ENCODE measurements at places on chromosomes 4 and X.

DNA sequence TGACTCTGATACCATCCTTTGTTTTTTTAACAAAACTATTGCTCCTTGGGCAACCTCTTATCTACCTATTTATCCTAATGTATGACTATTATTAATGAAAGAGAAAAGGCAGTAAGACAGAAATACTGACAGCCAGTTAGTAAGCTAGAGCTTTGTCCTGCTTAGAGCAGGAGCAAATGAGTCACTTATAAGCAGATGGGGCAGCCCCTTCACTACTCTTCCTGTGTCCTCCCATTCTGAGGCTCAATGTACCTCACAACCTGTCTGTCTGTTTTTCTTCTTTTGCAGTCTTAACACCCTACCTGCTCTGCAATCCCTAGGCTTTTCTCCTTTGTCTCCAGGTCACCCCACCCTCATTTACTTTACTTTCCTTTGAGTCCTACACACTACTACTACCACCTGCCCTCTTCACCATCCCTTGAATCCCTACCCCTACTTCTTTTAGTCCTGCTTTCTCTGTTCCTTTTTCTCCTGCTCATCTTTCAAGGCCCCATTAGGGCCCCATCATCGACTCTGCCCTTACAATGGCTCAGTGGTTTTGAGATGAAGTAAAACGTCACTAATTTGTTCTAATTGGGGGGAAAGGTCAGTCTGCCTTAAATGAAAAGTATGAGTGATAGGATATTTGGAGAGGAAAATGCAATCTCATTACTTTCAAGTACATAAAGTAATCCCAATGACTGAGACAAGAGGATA is 294.3 kb downstream of the GUCY2F start:
- DNase-seq, result no peak

DNA sequence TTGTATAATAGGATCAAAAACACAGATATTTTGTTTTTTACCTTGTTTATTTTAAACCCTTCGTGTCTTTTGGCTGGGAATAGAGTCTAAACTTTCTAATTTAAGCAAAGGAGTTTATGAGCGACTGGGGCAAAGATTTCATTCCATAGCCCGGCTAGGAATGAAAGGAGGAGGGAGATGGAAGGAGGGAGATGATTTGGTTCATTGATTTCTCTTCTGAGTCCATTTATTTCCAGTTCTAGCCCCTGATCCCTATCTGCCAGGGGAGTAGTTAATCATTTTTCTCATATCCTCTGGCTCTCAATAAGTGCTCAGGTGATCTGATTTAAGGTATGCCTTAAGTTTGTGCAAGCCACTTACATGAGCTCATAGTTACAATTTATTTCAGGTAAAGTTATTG is 120.0 kb downstream of the SPRY1 start:
- DNase-seq, result no peak

DNA sequence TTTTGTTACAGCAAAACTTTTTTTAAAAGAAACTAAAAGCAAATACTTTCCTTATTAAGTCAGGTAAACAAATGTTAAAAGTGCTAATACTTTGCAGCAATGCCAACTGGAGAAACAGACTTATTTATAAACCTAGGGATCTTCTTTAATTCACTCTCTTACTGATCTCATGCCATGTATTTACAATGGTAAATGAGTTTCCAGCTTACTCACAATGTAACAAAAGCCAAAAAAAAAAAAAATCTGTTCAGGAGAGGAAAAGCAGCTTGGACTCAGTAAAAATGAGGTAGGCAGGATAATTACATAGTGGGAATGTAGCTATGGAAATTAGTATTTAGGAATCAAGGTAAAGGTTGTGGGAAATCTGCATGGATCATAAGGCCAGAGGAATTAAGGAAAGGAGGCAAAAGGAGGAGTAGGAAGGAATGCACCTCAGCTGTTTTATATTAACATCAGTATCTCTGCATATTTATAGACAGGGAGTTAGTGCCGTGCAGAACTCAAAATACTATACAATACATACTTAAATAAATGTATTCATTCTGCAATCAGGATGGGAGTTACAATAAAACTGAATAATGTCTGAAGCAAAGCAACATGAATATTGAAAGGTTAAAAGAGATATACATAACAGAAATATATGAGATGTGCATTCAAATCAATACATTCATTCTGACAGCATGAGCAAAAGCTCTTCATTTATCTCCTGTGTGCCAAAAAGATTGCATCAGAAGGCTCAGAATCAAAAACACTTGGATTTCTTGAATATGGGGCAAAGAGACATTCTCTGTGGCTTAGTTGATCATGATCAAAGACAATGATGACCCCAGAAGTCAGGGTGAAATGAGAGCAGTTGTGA is 57.9 kb upstream of the ETNPPL start:
- no peak for DNase-seq

- no peak for DNase-seq
Observed at GRCh38 chrX:134692233-134692632, 34.0 kb upstream of the PLAC1 start.

- DNase-seq, result no peak
Observed at GRCh38 chr4:40822420-40823166, 72.8 kb downstream of the NSUN7 start.

- no peak for DNase-seq
Observed at GRCh38 chr4:157824021-157824420, 348.8 kb downstream of the GASK1B start.

- DNase-seq, result no peak
Observed at GRCh38 chr4:135553213-135553612, 1351.6 kb upstream of the PABPC4L start.

DNA sequence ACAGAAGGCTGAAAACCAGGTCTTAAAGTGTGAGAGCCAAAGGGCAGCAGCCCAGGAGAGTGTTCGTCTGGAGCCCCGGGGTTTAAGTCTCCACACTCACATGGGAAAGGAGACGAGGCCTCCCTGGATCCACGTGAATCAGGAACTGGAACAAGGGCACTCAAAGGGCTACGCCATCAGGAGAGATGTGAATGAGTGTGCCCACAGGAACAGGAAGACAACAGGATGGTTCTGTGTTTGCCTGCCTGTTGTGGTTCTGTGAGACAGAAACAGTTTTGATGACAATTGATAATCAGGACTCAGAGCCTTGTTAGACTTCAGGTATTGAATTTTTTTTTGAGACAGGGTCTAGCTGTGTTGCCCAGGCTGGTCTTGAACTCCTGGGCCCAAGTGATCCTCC is 4.9 kb upstream of the CTBP1 start:
- DNase-seq, result no peak

DNA sequence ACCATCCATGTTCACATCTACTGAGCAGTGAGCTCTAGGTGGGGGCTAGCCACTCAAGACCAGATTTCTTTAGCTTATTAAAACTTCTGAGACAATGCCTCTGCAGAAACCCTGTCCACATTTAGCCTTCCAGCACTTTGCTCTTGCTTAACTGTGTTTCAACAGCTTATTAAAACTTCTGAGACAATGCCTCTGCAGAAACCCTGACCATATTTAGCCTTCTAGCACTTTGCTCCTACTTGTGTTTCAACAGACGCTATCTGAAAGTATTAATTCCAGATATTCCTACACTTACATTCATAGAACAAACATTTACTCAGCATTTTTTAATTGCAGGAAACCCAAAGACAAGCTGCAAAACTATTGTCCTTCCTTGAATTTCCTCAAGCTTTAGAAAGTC is 91.9 kb downstream of the SEL1L3 start:
- DNase-seq, result no peak

GRCh38 chr4:15479913-15480185 is 10.2 kb downstream of the CC2D2A start:
- no peak for DNase-seq

DNA sequence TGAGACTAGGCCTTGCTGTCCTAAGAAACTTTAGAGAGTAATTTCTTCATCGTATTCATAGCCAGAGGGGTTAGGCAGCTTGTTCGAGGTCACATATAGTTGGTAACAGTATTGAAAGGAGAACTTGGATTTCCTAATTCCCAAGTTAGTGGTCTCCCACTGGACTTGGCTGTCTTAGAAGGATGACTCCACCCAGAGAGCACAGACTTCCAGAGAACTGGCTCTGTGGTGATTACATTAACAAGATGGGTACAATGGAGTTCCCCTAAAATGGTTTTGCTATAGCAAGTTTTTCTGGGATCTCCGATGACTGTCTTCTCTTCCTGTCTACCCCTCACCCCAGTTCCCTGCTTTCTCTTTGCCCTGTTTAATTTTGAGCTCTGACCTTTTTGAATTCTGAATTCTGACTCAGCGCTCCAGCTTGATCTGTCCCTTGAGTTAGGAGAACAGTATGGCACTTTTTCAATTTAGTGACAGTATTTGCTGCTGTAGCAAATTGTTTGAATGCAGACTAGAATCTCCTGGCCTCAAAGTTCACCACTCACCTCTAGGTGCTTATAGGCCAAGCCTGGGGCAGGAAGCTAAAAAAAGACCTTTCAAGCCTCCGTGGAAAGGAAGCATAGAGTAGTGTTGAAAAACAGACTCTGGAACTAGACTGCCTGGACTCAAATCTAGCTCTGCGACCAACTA is 6.9 kb downstream of the MSN start:
- DNase-seq, result no peak

DNA sequence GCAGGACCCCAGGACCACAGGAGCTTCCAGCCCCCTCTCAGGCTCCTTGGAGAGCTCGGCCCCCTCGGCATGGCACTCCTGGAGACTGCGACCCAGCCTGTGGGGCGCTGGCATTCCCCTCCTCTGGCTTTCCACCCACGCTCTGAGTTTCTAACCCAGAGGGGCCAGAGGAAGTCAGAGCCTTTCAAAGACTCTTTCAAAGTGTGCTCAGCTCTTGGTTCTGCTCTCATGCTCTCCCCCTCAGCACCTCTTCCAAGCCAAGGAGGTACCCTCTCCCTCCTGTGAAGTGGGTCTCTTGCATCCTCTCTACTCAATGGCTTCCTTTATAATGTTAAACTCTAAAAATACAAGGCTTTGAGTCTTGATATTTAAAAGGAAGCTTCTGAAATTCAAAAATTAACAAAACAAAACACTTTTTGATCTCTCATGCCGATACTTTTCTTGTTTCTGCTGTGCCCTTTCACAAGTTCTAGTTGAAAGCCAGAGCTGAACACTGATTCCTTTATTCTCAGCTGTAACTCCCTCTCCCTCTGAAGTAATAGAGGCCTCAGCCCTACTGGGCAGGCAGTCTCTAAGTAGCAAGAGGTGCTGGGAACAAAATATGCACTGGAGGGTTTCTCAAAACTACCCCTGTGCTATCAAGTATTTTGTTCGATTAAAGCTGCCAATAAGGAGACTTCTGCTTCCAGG is 82.8 kb downstream of the NAT8L start:
- no peak for DNase-seq

- no peak for DNase-seq
Observed at GRCh38 chrX:68807818-68808217, 21.0 kb upstream of the EFNB1 start.

DNA sequence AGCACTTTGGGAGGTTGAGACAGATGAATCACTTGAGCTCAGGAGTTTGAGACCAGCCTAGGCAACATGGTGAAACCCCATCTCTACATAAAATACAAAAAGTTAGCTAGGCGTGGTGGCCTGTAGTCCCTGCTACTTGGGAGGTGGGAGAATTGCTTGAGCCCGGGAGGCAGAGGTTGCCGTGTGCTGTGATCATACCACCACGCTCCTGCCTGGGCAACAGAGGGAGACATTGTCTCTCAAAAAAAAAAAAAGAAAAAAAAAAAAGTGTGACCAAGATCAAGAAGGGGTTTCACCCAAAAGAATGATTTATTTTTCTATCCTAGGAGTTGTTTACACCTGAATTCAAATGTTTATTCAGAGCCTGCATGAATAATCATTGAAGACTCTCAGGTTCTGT is 572.4 kb upstream of the GALNT7 start:
- no peak for DNase-seq

DNA sequence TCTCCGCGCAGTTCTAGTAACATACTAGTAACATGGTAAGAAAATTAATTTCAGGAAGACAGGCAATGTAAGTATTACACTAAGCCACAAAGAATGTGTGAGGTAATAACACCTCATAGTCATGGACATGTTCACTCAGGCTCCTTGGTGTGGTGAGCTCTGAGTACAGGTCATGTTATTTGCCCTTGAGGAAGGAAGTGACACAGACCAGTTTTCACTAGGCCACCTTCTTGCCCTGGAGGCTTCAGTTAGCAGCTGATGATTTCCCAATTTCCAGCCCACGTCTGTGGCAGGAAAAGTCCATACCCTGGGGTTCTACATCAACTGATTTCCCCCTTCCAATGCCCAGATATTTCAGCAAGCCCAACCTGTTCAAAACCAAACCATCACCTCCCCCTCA is 6.7 kb downstream of the APOO start:
- no peak for DNase-seq

GRCh38 chr4:22762548-22762947 is 69.8 kb downstream of the GBA3 start:
- DNase-seq, result no peak

- no peak for DNase-seq
Observed at GRCh38 chr4:6568689-6569332, 6.2 kb upstream of the MAN2B2 start.

DNA sequence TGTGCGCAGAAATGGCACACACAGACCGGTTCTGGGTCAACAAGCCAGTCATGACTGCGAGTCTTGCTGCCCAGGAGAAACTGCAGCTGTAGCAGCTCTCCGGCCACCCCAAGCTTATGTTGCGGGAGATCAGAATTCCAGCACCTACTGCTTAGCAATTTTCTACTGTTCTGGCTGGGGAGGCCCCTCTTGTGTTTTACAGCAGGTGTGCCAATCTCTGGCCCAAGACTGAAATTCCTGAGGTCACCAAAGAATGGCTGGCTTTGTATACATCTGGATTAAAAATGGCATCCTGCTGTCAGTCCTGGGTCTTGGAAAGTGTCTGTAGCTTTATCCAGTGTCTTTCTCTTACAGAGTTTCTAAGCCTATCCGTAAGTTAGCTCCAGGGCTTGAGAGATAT is 68.9 kb upstream of the TRAM1L1 start:
- DNase-seq, result no peak

GRCh38 chrX:132200976-132201375 is 18.3 kb downstream of the RAP2C start:
- DNase-seq, result no peak

- no peak for DNase-seq
Observed at GRCh38 chr4:82667761-82668480, 106.1 kb upstream of the TMEM150C start.

GRCh38 chrX:111372086-111372485 is 39.9 kb downstream of the DCX start:
- DNase-seq, result no peak

DNA sequence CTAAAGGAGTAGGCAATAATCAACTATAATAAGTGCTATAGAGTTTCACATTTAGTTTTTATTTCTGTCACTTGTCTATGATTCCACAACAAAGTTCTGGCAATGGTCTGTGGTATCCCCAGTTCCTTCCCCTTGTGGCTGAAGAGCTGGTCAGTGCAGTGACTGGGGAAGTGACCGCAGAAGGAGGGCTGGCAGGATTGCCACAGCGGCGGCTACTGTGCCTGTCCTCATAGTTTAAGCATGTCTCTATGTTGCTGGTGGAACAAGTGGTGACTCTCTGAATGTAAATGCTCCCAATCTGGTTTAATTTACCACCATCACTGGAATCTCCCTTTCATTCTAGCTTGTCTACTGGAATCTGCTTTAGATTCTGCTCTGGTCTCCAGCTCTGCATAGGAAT is 170.6 kb upstream of the GK2 start:
- no peak for DNase-seq

All from stimulated activated CD4-positive, alpha-beta T cell treated with anti-CD3 and anti-CD28 coated beads, TNF-alpha, amount 100 ng/mL, for 4 hours (primary cell).